CD4-positive, alpha-beta T cell treated with Interleukin-1 beta for 1 hour (primary cell): ENCODE measurements at places on chromosomes 7 and 10.

GRCh38 chr7:126953461-126953860, 299.3 kb downstream of the GRM8 start:
- no peak for DNase-seq

DNA sequence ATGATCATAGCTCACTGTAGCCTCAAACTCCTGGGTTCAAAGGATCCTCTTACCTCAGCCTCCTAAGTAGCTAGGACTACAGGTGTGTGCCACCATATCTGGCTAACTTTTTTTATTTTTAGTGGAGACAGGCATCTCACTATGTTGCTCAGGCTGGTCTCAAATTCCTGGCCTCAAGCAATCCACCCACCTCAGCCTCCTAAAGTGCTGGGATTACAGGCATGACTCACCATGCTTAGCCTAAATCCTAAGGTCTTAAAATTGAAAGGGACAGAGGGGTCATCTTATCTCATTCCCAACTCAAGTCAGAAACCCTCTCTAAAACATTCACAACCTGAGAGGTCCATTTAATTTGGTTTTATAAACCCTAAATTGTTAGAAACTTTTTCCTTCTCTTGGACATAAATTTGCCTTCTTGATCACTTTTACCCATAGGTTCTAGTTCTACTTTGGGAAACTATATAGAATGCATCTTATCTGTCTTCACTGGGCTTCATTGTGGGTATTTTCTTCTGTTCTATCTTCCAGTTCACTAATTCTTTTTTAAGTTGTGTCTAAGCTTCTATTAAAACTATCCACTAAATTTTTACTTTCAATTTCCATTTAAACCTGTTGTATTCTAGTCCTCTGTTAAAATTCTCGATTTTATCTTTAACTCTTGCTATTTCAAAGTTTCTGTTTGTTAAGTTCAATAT, 183.4 kb upstream of the KAT6B start:
- no peak for DNase-seq

DNA sequence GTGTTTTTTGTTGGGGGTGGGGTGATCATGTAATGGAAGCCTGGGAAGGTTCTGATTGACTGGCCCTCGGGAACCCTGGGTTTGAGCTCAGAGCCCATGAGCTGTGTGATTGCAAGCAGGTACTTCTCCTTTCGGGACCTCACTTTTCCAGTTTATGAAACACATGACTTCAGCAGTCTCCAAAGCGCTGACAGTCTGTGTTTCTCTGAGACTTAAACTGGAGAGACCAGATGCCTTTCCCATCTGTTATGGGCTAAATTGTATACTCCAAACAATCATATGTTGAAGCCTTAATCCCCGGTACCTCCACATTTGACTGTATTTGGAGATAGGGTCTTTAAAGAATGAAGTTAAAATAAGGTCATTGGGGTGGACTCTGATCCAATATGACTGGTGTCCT, 493.6 kb downstream of the GALNT17 start:
- DNase-seq, result no peak

DNA sequence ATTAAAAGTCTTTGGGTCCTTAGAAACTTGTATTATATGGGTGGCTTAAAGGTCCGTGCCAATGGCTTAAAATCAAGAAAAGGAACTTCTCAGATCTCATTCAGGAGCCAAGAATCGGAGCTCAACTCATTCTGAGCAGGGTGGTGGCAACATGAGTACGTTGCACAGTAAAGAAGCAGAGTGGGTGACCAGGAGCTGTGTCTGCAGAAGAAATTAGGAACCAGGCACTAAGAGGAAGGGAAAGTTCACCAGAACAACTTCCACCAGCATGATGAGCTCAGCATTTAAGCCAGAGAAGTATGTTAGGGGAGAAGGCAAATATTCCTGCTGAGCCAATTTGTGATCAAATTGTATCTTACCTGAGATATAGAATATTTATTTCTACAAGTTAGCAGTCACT, 236.0 kb upstream of the NRP1 start:
- DNase-seq, result peak; percentile 23
